Activated T-helper 2 cell treated with anti-CD3 and anti-CD28 coated beads, Interferon-gamma antibody, Interleukin-2, Interleukin-4, amounts not matched to agents 10 μg/mL and 5 μg/mL and 100 μg/mL, durations not matched to agents 14 hours and 24 hours and 36 hours (primary cell): ENCODE measurements at places on chromosomes 3 and 15. TPM values are rescaled to one million over a fixed set of nuclear protein-coding genes. Genes with fewer than 3 reads are reported as not detected.

The SLC22A13 gene
- 0.51 and 0.78 TPM in 2 replicates for total RNA-seq

The IGSF11 gene
- 0.21 TPM in 1 of 2 replicates, not detected in the other for total RNA-seq

The TTLL13 gene
- total RNA-seq = 0.34 and 1.3 TPM in 2 replicates

The LARP6 gene
- total RNA-seq = not detected in 2 replicates

The RHO gene
- not detected in 2 replicates for total RNA-seq

The ITIH4 gene
- 3.6 and 4.8 TPM in 2 replicates for total RNA-seq

The ROPN1 gene
- total RNA-seq = not detected in 2 replicates

The SEC61A1 gene
- total RNA-seq = 210 and 217 TPM in 2 replicates

The C2CD4B gene
- total RNA-seq = 0.14 and 0.16 TPM in 2 replicates

The MFAP1 gene
- 43.7 and 44.3 TPM in 2 replicates for total RNA-seq

The CAMP gene
- total RNA-seq = not detected in 2 replicates

The FMN1 gene
- total RNA-seq = 0.02 and 0.69 TPM in 2 replicates

The PCOLCE2 gene
- total RNA-seq = not detected in 2 replicates

The FAM43A gene
- 6.9 and 7.0 TPM in 2 replicates for total RNA-seq

The GOLGA8T gene
- not detected in 2 replicates for total RNA-seq

The TM6SF1 gene
- 1.7 and 3.3 TPM in 2 replicates for total RNA-seq

The NANOGP8 gene
- not detected in 2 replicates for total RNA-seq

The MOBP gene
- 0.14 TPM in 1 of 2 replicates, not detected in the other for total RNA-seq

The CRYGS gene
- 3.8 and 5.6 TPM in 2 replicates for total RNA-seq

The AADAC gene
- not detected in 2 replicates for total RNA-seq

The SPTBN5 gene
- 0.41 and 0.90 TPM in 2 replicates for total RNA-seq

The COL6A6 gene
- total RNA-seq = not detected in 2 replicates

The LRRC3B gene
- not detected in 2 replicates for total RNA-seq

The NMNAT3 gene
- 0.43 and 1.3 TPM in 2 replicates for total RNA-seq

The ZPLD1 gene
- total RNA-seq = not detected in 2 replicates

The GOLGA8S gene
- total RNA-seq = 0.16 and 0.39 TPM in 2 replicates

The SPATA16 gene
- not detected in 2 replicates for total RNA-seq

The WDR49 gene
- total RNA-seq = not detected in 2 replicates

The LRRIQ4 gene
- 0.16 TPM in 2 replicates for total RNA-seq

The GABRR3 gene
- total RNA-seq = not detected in 2 replicates

The PAK2 gene
- 103 and 107 TPM in 2 replicates for total RNA-seq

The MESP2 gene
- total RNA-seq = 0.39 and 0.41 TPM in 2 replicates

The C3orf80 gene
- 0.25 and 0.30 TPM in 2 replicates for total RNA-seq

The SUMF1 gene
- 6.9 and 7.7 TPM in 2 replicates for total RNA-seq

The GOLGA6B gene
- not detected in 2 replicates for total RNA-seq

The SCN11A gene
- 0.02 TPM in 2 replicates for total RNA-seq

The UPK1B gene
- total RNA-seq = not detected in 2 replicates

The SOX14 gene
- not detected in 2 replicates for total RNA-seq

The HYPK gene
- 23.6 and 24.3 TPM in 2 replicates for total RNA-seq

The SUCNR1 gene
- total RNA-seq = not detected in 2 replicates

The TJP1 gene
- not detected in 2 replicates for total RNA-seq

The DNASE1L3 gene
- total RNA-seq = not detected in 2 replicates

The POLR2H gene
- total RNA-seq = 150 and 155 TPM in 2 replicates
